ENCODE measurements at places on chromosomes 7 and 10.

GRCh38 chr10:65313406-65313805 lies 1612.4 kb upstream of the LRRTM3 start:
- no peaks in the 10 kb centered on the region for H3K27me3 ChIP-seq
- H3K27ac ChIP-seq, result no peak overlapping the region
- H3K4me3 ChIP-seq, result no peak overlapping the region
- no peak for DNase-seq
- no peaks in the 10 kb centered on the region for H3K36me3 ChIP-seq

DNA sequence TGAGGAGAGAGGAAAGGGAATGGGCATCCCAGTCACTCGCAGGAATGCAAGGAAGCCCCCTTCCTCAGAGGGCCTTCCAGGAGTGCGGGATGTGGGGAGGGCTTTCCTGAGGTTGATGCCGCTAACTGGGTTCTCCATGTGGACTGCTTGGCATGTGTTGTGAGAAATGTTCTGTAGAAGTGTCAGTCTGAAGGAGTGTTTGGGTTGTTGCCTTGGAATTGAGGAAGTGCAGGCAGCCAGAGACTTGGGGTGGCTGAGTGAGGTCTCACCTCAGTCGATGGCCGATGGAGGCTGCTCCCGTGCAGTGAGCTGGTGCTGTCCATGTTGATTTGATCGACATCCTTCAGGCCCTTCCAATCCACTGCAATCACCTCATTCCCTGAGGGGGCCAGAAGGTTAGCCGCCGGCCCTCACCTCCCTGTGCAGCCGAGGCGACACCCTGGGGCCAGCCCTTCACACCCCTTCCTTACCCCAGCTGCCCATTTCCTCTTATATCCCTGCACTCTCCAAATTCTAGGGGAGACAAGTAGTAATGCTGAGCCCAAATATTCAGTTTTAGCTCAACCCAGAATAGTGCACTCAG lies 2.7 kb downstream of the FAM131B start:
- H3K36me3 ChIP-seq, result no peaks in the 10 kb centered on the region
- peaks cover 2% of the 10 kb centered on the region for H3K27me3 ChIP-seq
- H3K4me1 ChIP-seq, result peaks cover 6% of the 10 kb centered on the region
- H3K4me3 ChIP-seq, result no peak overlapping the region
- no peak for DNase-seq

DNA sequence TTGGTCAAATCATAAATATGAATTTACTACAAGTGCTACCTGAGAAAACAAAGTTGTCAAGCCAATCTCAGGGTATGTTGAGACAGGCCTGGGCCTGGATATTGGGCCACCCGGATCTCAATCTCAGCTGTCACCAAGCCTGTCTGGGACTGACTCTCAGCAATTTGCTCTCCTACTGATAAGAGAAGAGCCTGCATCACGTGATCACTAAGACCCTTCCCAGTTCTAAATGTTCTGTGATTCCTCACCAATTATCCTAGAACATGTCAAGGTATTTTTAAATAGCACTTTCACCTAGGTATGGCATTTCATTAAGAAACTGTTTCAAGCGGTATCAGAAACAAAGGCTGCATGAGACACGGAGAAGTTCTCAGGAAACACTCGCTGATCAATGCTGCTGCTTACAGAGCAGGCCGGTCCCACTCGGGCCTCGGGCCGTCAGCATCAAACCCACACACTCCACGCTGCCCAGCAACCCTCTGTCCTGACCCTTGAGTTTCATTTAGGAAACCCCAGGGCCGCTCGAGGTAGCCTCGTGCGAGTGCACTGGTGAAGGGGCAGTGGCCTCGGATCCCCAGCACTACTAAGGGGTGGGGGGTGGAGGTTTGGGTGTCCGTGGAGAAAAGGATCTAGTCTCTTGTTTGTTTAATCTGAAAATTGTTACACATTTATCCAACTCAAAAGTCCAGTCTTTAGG lies 4.1 kb downstream of the KLF6 start:
- H3K27ac ChIP-seq, result peak overlapping the region; percentile 95
- peaks cover 54% of the 10 kb centered on the region for H3K36me3 ChIP-seq
- no peaks in the 10 kb centered on the region for H3K27me3 ChIP-seq
- no peak for DNase-seq

GRCh38 chr7:159253657-159254056 lies 109.0 kb upstream of the VIPR2 start:
- H3K4me3 ChIP-seq, result no peak overlapping the region
- H3K36me3 ChIP-seq, result no peaks in the 10 kb centered on the region
- no peak for DNase-seq
- no peak overlapping the region for H3K27ac ChIP-seq
- H3K27me3 ChIP-seq, result no peaks in the 10 kb centered on the region
- H3K4me1 ChIP-seq, result no peaks in the 10 kb centered on the region

All from naive thymus-derived CD4-positive, alpha-beta T cell (primary cell).